ENCODE measurements at places on chromosomes 7 and 10. TPM values are rescaled to one million over a fixed set of nuclear protein-coding genes. Genes with fewer than 3 reads are reported as not detected.

Gene DRGX
- total RNA-seq = 0.10 TPM

Gene DNAAF5
- total RNA-seq = 31.4 TPM

Gene SYCE1
- not detected for total RNA-seq

Gene ELN
- total RNA-seq = not detected

Gene GDF2
- not detected for total RNA-seq

Gene MALRD1
- not detected for total RNA-seq

Gene TMEM270
- not detected for total RNA-seq

Gene CCDC186
- 5.1 TPM for total RNA-seq

Gene YKT6
- 140 TPM for total RNA-seq

Gene AGFG2
- 10.2 TPM for total RNA-seq

Gene PLEKHS1
- not detected for total RNA-seq

Gene TMEM229A
- total RNA-seq = not detected

Gene ASB4
- not detected for total RNA-seq

Gene SLC13A1
- total RNA-seq = not detected

Gene GPC2
- not detected for total RNA-seq

Gene GPR15LG
- not detected for total RNA-seq

GRCh38 chr10:78170026-78170475 is 136.4 kb downstream of the RPS24 start:
- DNase-seq = no peak

DNA sequence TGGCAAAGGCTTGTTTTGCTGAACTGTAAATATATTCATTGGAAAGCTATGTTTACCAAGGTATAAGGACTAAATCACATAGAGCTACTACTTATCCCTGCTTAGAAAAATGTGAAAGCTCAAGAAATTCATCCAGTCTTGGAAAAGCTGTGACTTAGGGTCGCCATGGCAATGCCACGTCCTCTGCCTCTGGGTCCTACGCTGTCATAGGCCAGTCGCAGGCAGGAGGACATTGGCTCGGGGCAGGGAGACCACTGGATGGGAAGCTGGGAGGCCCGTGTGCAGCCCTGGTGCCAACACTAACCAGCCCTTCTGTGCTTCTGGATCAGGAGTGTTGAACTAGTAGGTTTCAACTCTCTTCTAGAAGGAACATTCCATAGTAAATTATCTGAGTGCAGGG is 67.3 kb upstream of the PDZD8 start:
- DNase-seq = no peak

DNA sequence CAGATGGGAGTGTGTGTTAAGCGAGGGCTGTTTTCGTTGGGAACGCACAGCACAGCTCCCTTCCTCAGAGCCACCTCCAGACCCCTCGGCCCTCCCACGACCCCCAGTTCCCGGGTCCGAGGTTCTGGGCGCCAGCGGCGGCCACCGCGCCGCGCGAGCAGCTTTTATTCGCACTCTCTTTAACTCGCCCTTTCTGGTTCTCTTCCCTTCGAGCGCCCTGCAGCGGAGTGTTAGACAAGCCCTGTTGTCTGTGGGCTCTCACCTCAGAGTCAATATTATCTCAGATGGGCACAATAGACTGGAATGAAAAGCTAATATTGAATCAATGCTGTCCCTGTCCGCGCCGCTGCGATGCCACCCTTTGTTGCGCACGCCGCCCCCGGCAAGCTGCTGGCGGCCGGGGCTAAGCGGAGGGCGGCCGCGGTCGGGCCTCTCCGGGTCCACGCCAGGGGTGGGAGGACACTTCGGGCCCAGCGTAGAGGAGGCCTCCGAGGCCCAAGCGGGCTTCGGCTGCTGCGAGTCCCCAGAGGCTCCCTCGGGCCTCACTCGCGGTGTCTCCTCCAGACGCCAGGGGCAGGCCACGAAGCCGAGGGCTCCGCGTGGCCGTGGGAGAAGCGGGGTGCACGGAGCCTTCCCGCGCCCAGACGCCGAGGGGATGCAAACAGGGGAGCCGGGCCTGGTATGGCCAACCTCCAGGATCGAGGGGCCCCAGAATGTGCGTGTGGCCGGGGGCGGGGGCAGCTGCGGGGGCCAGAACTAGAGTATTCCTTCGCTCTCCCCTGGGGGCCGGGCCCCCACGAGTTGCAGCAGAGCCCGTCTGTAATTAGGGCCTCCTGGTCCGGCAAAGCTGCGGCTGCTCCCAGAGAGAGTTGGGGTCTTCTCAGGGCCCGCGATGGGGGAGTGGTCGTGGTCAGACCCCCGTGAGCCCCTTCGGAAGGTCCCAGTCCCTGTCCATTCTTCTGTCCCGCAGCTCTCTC is 7.9 kb upstream of the EMX2 start:
- DNase-seq = no peak

- DNase-seq = no peak
Observed at GRCh38 chr10:3090388-3090787, 23.0 kb downstream of the PFKP start.

DNA sequence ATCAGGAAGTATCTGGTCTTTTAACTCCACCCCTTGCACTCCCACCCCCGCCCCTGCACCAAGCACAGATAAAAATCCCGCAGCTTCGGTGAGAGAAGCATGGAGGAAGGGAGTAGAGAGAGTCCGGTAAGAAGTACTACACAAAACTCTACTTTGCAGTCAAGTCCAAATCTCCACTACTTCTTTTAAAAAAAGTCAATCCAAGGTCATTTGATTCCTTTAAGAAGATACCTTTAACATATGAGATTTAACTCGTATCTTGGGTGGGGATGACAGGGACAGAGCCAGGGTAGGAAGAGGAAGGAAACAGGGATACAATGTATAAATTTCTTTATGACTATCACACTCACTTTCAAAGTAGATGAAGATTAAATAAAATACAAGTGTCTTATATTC is 132.1 kb downstream of the NRBF2 start:
- DNase-seq = peak; percentile 33

- no peak for DNase-seq
Observed at GRCh38 chr7:77822269-77822668, 23.7 kb downstream of the PHTF2 start.

DNA sequence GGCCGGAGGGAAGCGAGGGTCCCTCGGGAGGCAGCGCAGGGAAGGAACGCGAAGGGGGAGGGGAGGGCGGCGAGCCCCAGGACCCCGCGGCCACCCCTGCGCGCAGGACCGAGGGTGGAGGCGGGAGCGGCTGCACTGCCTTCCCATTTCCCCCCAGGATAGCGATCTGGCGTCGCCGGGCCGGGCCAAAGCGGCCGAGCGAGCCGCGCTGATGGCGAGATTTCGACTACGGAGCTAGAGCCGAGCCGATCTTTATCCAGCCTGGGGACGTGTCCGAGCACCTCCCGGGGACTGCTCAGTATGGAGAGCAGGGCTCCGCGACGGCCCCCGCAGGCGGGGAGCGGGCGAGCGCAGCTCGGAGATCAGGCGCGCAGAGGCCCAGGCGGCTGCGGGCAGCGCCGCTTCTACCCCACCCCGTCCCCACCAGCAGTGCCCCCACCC is 590 bp upstream of the CRTAC1 start:
- DNase-seq = no peak

DNA sequence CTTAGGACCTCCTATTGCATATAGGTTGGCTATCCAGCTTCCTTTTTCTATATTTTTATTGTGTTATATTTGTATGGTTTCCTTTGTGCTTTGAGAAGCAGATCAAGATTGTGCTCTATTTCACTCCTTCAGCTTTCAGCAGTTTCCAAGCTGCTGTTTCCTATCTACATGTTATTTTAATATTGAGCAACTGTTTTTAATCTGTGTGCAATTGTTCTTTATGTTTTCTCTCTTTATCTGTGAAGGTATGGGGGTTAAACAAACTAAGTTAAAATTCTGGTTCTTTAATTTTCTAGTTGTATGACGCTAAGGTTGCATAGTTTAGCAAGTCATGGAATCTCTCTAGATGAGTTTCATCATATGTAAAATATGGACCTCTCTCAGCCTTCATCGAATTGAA is 251.0 kb downstream of the GPR158 start:
- no peak for DNase-seq

DNA sequence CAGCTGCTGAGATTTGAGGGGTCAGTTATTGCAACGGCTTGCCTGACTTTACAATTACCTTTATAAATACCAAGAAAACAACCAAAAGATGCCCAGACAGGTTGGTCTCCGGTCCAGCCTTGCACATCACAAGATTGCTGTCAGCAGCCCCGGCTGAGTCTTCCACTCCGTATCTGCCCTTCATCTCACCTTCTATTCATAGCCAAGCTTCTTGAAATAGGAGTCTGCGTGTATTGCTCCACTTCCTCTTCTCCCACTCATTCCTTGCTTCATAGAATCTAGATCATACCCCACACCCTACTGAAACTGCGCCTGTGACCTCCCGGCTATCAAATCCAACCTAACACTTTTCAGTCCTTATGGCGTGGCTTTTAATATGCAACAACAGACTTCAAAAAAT is 31.1 kb upstream of the USP6NL start:
- DNase-seq = no peak

GRCh38 chr10:72275351-72276012 is 1.8 kb downstream of the DDIT4 start:
- DNase-seq = peak; percentile 22

GRCh38 chr10:97224483-97225435 is 39.0 kb upstream of the SLIT1 start:
- no peak for DNase-seq

- DNase-seq = no peak
Observed at GRCh38 chr7:44802418-44803025, 6.0 kb downstream of the PPIA start.

DNA sequence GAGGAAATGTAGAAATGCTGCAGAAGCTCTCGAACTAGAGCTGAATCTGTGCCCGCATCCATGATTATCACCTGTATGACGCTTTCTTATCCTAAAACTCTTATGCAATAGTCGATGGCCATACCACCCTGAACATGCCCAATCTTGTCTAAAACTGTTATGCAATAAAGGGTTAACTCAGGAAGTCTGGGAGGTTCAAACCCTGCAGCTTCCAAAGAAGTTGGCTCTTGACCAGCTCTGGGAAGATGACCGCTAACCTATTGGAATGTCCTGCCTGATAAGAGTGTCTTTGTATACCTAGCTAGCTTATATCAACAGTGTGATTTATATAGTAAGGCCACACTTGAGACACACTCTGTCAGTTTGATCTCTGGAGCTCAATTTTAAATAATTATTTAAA is 3.4 kb upstream of the C10orf88 start:
- DNase-seq = no peak

GRCh38 chr10:78332012-78332411 is 298.3 kb downstream of the RPS24 start:
- DNase-seq = peak; percentile 81

DNA sequence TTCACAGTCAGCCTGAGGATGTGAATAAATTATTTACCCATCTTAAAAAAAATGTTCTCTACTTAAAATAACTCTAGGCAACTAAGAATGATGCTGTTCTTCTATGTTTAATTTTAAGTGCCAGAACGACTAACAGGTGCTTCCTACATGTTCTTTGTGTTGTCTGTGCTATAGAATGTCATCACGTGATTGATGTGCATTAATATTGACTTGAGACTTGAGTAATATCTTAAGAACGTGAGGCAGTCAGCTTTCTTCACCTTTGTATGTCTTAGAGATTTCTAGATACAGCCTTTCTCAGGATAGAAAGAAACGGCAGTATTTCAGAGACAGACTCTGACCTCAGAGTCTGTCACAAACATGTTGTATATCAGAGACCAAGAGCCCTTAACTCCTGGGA is 274.6 kb downstream of the KCND2 start:
- no peak for DNase-seq

- DNase-seq = no peak
Observed at GRCh38 chr10:132648851-132649528, 111.4 kb downstream of the INPP5A start.

DNA sequence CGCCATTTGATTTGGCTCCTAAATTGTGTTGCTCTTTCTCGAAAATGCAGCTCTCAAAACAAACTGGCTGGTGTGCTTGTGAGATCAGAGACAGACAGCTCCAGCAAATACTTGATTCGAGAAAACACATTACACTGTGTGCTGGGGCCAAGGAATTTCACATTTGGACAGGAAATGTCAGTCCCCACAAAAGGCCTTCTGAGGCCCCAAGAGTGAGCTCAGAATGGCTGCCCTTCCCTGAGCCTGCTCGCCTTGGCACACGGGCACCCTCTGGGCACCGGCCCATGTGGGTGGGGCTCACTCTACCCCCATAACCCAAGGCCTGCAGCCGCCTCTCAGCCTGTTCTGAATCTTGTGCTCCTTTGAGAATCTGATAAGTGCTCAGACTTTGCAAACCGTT is 13.9 kb upstream of the HSPA12A start:
- DNase-seq = peak; percentile 63

DNA sequence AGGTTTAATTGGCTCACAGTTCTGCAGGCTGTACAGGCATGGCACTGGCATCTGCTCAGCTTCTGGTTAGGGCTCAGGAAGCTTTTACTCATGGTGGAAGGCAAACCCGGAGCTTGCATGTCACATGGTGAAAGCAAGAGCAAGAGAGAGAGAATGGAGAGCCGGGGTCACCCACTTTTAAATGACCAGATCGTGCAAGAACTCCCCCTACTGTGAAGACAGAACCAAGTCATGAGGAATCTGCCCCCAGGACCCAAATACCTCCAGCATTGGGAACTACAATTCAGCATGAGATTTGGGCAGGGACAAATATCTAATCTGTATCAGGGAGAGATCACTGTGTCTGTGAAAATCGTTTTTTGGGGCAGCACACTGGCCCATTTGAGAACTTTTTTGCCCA is 110.0 kb upstream of the MYO3A start:
- no peak for DNase-seq

DNA sequence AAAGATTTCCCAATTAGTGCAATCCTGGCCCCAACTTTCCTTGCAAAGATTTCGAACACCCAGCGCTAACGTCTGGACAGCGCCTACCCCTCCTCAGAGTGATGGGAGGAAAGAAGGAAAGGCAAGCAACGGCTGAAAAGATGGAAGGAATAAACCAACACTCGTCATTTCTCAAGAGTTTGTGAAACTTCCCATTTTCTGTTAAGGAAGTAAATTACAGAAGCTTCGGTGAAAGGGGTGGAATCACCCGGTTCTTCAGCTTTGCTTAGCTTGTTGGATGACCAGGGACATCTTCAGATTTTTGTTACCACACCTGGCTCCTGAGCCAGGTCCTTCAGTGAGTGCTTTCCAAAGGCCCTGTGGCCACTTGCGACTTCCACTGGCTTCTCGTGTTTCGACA is 313.1 kb downstream of the SKIDA1 start:
- DNase-seq = no peak

GRCh38 chr7:128236924-128237586 is 4.0 kb upstream of the LEP start:
- DNase-seq = peak; percentile 83

- no peak for DNase-seq
Observed at GRCh38 chr10:82827901-82828300, 952.9 kb downstream of the NRG3 start.

DNA sequence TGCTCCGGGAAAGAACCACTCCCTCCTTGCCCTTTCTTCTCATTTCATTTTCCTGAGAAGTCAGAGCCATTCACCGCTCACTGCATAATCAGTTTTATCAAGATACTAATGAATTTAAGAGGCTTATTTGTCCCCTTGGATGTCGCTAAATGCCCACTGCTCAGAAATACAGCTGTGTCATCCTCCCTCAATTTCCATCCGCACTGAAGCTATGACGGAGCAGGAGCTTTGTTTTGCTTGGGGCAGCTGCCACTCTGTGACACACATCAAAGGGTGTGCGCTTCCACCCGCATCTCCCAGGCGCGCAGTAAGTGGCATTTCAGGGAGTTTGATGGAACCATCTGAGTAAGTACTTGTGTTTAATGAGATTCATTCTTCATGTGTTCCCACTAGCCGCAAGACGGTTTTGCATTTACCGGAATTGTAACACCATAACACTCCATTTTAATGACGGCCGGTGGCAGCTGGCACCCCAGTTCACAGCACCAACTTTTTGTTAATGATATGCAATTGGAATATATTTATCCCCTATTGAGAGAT is 103.8 kb upstream of the PARD3 start:
- DNase-seq = no peak
